Motor neuron (in vitro differentiated cells): ENCODE measurements at places on chromosomes 7 and 10. TPM values are rescaled to one million over a fixed set of nuclear protein-coding genes. Genes with fewer than 3 reads are reported as not detected.
A peak's percentile ranks its signal among the peaks of the same experiment; 100 is the strongest.

DNA sequence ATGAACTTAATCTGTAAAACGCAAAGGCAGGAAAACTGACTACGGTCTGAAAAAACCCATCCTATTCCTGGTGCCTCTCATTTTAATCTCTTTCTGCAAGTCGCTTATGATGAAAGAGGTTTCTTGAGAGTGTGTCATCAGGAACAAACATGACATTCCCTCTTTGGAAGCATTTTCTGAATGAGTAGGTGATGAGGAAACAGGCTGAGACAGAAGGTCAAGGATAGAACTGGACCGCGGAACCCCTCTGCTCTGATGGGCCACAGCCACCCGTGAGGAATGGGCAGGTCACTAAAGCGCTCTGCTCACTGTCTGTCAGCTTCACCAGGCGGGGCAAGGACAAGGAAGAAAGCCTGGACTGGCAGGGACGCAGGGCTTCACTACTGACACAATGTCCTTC lies 28.6 kb downstream of the BEND7 start:
- ATAC-seq: no peak

GRCh38 chr7:15309872-15310271 lies 251.9 kb downstream of the AGMO start:
- no peak for ATAC-seq

The PPP1R3C gene
- 5.2 and 5.3 TPM in 2 replicates for total RNA-seq

DNA sequence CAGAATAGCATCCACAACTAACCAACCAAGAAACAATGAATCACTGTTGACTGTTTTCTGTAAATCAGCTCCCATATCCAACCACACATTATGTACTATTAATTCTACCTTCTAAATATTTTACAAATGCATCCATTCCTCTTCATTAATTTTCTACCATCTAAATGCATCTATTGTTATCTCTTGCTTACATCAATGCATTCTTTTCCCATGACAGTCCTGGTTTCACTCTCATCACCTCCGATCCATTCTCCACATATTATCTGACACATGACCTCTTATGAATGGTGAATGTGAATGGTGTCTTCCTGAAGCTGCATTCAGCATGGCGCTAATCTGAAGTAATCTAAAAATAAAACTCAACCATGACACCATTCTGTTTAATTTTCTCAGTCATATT lies 153.8 kb upstream of the CALCR start:
- ATAC-seq: no peak

DNA sequence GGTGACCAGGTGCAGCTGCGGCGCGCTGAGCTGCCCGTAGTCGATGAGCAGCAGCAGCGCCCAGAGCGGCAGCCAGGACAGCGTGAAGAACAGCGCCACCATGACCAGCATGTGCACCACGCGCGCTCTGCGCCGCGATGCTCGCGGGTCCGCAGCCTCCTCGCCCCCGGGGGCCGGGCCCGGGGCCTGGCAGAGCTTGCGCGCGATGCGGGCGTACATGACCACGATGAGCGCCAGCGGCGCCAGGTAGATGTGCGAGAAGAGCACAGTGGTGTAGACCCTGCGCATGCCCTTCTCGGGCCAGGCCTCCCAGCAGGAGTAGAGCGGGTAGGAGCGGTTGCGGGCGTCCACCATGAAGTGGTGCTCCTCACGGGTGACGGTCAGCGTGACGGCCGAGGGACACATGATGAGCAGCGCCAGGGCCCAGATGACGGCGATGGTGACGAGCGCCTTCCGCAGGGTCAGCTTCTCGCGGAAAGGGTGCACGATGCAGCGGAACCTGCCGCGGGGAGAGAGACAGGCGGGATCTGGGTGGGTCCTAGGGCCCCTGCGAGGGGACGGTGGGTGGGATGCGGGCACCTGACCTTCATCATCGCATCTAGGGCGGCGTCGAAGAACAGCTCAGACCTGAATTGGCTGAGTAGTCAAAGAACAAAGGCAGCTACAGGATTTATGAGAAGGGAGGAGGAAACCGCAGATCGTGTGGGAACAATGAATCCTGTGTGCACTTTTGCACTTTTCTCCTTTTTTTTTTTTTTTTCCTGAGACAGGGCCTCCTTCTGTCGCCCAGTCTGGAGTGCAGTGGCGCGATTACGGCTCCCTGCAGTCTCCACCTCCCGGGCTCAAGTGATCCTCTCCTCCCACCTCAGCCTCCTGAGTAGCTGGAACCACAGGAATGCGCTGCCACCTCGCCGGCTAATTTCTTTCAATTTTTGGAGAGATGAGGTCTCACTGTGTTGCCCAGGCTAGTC lies 22.4 kb upstream of the PPA1 start:
- ATAC-seq: peak; percentile 79

The SPOCK2 gene
- total RNA-seq: 15.3 and 16.3 TPM in 2 replicates

DNA sequence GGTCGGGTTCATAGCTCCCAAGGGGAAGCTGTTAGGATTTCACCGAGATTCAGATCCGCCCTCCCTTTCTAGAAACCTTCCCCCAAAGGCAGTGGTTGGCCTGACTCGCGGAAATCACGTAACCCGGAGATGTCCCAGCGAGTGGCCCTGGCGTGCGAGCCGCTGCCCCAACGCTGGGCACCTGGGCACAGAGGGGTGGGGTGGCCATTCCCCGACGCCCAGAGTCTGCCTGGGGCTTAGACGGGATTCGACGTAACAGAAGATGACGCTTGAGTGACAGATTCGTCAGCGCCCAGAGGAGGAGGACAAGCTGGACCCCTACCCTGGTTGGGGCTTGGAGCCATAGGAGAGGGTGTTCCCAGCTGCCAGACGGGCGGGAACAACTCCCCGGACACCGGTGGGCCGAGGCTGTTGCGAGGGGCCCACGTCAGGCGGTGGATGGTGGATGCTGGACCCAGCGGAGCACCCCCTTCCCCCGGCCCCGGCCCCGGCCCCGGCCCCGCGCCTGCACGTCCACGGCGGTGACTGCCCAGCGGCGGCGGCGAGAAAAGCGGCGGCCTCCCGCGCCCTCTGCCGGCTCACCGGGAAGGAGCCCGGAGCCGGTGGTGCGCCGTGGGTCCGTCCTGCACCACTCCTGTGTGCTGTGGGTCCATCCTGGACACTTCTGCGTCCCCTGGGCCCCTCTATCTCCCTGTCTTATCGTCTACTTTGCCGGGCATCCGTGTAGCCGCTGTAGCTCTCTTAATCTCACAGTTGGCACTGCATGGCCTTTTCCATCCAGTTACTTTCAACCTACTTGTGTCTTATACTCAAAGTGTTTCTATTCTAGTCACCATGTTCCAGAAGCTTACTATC lies 35.4 kb upstream of the KNDC1 start:
- peak; percentile 93 for ATAC-seq

DNA sequence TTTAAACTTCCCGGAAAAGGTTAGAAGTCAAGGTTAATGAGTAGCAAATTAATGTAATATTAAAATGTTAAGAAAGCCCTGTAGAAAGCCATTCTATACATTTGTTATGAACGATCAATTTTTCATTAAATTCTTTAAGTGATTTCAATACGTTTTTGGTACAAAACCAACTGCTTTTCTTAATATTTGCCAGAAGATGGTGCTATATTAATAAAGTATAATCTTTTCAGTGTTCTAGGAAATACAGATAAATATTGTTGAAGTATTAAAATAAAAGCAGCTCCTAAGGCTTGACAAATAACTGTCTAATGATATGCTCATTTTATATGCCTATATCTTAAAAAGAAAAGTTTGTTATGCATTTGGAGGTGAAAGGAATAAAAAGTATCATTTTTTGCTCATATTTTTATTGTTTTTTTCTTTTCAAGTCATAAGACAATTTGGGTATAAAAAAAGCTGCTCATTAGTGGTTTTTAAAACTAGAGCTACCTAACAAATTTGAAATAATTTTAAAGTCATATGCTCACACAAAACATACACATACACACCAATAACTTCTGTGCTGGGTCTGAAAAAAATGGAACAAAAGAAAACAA lies 130.3 kb upstream of the POT1 start:
- no peak for ATAC-seq

The FAM237B gene
- total RNA-seq: 0.28 and 0.34 TPM in 2 replicates
